Neuronal stem cell (in vitro differentiated cells): ENCODE measurements at places on chromosomes 2 and 18.

- DNase-seq, result no peak
These were observed 4.0 kb downstream of the SNORC start for GRCh38 chr2:232873909-232874641.

DNA sequence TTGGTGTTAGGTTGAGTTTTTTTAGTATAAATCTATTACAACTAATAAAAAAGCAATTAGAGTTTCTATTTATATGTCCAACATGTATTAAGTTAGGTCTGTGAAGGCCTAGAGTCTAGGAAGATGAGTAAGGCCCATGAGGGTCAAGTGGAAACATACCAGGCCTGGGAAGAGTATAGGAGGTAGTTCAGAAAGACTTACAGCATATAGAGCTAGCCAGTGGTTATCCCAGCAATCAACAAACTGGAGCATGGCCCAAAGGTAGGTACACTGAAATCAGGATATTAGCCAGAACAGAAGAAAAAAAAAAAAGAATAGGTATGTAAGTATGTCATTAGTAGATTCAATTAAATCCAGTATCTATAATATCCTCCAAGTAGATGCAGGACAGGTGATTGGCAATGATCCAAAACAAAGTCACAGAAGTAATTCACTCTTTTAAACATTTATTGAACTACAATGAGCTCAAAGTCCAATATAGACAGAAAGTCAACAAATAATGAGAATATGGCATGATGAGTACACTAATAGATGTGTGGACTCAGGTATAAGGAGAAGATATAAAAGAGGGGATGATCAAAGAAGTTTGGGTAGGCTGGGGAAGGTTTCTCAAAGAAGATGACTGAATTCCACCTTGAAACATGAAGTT is 70.3 kb downstream of the IKZF2 start:
- no peak for DNase-seq

DNA sequence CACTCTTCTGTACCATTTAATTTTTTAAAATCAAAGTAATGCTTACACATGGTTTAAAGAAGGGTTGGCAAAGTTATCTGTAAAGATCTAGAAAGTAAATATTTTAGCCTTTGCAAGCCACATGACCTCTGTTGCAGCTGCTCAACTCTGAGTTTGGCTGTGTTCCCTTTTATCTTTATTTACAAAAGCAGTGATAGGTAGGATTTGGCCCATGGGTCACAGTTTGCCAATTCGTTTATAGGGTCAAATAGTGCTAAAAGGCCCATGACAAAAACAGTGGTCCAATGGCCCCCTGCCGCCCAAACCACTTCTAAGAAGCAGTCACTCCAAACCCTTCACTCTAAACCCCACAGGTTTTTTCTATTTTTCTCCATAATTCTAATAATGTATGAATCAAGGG is 124.8 kb downstream of the PARD3B start:
- DNase-seq, result no peak

GRCh38 chr2:149761611-149762010 is 174.0 kb upstream of the MMADHC start:
- DNase-seq, result no peak

DNA sequence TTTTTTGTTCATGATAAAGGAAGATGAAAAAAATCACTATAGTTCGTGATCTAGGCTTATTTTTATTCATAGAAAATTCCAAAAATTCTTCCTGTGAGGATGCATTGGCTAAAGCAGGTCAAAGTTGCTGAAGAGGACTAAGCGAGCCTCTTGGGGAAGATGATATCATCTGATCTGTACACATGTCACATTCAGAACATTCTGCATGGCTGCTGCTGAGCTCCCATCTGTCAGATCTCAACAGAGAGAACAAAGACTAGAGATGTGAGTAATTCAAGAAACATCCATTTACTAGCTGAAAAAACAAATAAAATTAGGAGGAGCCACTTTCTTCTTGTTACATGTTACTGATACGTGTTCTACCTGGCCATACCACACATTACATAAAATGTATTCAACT is 518.6 kb upstream of the FSIP2 start:
- no peak for DNase-seq

GRCh38 chr2:189661957-189662321 is 680 bp downstream of the ASNSD1 start:
- DNase-seq, result no peak

- no peak for DNase-seq
These were observed 132.0 kb upstream of the ZSWIM2 start for GRCh38 chr2:186980787-186981550.
